Hematopoietic multipotent progenitor cell treated with erythropoietin and hydrocortisone succinate and interleukin-3 and kit ligand, for 8 days (in vitro differentiated cells): ENCODE measurements at places on chromosomes 16 and 17.

GRCh38 chr16:19923396-19923795 is 38.7 kb upstream of the GPRC5B start:
- DNase-seq, result no peak

DNA sequence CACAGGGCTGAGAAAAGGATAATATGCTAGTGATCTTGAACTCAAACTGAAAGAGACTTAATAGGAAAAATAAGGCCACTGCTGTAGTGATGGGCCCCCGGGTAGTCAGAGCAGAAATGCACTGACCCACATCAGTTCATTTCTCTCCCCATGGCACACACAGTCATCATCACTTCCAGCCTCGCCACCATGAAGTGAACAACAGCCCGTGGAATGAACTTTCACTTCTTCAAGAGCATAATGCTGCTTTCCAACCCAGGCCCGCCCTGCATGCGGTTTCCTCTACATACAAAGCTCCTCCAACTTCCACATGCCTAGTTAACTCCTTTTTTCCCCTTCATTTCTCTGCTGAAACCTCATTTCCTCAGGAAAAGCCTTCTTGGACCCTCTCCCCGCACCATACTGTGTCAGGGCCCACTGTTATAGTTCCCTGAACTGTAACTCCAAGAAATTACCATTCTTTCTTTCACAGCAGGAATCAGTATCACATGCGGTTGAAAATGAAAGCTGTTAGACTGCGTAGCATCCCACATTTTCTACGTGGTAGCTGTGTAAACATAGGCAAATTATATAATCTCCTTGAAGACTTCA is 65.8 kb upstream of the SMIM36 start:
- DNase-seq, result peak; percentile 6

- no peak for DNase-seq
Measured at GRCh38 chr17:34850023-34850422, 111.2 kb downstream of the CCT6B start.

DNA sequence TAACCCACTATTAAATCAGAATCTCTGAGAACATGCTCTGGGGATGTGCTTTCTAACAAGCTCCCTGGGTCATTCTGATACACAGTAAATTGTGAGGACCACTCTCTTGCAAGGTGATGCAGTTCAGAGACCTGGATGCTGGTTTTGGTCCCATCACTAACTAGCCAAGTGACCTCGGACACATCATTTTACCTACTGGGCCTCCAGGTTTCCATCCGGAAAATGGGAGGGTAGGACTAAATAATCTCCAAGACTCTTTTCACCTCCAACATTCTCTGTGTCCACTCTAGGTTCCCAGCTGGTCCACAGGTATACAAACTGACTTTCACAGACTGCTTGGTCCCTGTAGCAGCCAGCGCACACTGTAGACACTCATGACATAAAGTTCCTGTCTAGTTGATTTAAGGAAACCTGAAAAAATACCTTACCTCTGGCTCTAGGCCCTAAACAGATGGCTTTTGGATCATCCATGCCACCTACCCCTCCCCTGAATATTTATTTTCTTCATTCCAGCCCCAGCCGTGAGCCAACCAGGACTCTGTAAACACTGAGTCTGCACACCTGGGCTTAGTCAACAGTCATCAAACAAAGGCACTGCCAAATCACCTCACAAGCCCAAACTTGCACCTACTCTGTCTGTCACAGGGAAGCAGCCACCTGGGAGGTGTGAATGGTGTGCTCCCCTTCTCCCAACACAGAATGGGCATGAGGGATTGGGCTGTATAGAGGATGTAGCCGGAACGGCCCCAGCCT is 51.3 kb upstream of the MRPS23 start:
- DNase-seq, result no peak

DNA sequence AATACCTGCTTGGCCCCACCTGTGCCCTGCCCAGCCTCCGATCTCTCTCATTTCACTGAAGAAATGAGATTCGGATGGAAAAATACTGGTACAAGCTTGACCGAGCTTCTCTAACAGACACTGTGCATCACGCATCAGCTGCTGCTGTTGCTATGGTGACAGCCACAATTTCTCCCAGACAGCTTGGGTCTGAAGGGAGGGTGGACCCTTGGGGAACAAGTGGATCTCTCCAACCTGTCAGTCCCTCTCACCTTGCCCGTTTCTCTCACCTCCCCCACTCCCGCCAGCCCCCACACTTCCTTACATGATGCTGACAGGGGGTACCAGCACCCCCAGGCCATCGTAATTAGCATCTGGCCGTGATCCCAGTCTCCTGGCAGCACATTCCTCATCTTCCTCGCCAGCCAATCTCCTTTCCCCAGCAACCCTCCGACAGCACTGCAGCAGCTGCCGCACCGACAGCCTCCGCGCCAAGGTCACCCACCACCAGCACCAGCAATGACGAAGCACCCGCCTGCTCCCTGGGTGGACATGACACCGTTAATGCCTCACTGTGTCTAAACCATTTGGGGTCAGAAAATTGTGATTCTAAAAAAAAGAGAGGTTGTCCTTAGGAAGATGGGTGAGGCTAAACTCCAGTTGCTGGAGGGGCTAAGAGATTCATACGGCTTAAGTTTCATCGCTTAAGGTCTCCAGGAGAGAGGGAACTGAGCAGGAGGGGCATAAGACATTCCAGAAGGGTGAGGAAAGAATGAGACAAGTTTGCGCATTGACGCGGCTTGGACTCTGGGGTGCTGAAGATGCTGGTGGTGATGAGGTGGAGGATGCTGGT is 58.6 kb upstream of the TNRC6A start:
- no peak for DNase-seq

DNA sequence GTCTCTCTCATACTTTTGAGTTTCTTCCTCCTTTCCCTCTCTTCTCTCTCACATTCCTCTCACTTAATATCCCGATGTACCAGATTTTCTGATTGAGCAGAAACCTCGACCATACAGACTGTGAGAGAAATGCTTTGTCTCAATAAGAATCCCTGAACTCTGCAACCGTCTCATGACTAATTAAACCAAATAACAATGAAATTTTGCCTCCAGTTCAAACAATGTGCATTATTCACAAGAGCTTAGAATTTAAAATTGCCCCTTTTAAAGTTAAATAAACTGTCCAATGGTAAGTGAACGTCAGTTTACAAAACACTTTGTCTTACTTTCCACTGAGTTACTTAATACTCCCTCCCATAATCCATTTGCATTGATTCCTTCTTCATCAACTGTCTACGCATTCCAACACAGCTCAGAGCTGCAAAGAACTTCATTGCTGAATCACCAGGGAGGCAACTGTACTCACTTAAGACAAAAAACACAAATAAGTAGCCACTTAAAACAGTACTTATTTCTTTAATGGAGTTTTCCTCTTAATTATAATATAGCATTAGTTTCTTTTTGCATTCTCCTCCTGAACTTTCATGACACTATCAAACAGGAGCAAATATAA is 4.9 kb downstream of the CDH11 start:
- DNase-seq, result no peak

DNA sequence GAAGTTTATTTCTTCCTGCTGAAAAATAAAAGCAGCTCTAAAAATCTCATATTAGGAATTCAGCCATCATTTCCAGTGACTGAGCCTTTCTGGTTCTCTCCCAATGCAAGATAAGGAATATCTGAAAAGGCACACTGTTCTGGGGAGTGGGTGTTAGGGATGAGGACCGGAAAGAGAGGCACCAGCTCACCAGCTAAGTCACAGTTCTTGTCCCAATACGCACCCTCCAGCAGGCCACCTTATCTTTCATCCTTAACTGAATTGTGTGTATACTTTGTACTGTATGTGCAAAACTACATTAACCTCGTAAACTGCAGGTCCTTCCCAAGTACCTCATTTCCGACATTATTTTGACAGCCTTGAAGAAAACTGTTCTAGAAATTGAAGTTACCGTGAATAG is 11.0 kb downstream of the AMFR start:
- peak; percentile 37 for DNase-seq

GRCh38 chr16:66440271-66440802 is 13.2 kb downstream of the BEAN1 start:
- DNase-seq, result no peak

GRCh38 chr17:34542700-34543336 is 36.6 kb upstream of the TMEM132E start:
- DNase-seq, result peak; percentile 54

DNA sequence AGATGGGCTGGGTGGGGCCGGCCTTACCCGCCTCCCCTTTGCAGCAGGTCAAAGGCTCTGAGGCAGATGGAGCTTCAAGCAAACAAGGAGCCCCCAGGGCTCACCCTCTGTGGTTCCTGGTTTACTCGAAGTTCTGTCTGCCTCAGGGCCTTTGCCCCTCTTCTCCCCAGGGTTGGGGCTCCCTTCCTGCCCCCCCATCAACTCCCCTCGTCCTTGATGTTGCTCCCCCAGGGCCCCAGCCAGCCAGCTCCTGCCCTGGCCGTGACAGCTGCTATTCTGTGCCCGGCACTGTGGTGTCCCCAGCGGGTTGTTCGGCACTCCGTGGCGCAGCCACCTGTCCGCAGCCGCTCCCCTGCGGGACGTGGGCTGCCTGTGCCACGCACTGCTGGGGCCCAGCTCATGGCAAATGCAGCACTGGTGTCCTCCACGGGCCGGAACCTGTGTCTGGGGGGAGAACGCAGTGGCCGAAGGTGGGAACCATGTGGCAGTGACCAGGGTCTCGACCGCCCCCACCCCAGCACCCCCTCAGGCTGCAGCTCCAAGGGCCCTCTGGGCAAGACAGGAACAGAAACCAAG is 4.3 kb upstream of the METRN start:
- no peak for DNase-seq

DNA sequence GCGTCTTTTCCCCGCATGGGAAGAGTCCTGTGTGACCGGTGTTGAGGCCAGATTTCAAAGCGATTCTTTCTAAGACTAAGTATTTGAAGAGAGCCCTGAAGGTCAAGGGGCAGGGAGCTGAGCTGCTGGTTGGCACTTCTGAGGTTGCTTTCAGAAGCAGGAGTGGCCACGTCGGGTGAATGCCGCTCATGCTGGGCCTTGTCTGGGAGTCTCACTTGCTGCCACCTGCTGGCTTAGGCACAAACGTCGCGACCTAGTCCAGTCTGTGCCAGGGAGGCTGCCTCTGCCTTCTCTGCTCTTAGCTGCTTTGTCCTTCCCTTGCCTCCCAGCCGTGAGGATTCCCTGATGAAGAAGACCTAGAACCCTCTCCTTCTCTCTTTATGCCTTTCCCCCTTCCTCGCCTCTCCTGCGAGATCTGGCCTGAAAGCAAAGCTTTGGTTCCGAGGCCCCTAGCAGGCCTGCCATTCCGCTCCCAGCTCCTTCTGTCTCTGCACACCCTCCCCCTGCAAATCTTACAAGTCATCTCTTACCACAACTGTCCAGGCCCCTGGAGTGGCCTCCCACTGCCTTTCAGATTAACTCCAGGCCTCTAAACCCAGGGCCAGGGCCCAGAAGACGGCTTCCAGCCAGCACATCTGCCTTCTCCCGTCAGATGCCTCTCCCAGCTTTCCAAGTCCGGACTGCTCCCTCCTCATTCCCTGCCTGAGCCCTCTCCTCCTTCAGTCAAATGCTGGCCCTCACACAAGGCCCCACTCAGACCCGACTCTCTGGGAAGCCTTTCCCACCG is 11.4 kb downstream of the CTNS start:
- DNase-seq, result peak; percentile 66

DNA sequence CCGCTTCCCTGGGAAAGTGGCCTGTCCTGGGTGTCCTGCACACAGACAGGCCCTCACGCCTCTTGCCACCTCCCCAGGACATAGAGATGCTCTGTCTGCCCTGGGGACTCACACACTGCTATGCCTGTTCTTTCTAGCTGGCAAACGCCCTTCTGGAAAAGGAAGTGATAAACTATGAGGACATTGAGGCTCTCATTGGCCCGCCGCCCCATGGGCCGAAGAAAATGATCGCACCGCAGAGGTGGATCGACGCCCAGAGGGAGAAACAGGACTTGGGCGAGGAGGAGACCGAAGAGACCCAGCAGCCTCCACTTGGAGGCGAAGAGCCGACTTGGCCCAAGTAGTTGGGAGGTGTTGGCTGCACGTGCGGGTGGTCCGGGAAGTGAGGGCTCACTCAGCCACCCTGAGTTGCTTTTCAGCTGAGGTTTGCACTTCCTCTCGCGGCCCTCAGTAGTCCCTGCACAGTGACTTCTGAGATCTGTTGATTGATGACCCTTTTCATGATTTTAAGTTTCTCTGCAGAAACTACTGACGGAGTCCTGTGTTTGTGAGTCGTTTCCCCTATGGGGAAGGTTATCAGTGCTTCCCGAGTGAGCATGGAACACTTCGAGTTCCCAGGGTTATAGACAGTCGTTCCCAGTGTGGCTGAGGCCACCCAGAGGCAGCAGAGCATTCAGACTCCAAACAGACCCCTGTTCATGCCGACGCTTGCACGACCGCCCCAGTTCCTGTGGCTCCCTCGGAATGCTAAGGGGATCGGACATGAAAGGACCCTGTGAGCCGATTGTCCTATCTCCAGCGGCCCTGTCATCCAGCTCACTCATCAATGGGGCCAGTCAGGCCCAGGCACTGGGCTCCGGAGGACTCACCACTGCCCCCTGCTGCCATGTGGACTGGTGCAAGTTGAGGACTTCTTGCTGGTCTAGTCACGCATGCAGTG is 3.5 kb upstream of the RPL13 start:
- DNase-seq, result peak; percentile 86

DNA sequence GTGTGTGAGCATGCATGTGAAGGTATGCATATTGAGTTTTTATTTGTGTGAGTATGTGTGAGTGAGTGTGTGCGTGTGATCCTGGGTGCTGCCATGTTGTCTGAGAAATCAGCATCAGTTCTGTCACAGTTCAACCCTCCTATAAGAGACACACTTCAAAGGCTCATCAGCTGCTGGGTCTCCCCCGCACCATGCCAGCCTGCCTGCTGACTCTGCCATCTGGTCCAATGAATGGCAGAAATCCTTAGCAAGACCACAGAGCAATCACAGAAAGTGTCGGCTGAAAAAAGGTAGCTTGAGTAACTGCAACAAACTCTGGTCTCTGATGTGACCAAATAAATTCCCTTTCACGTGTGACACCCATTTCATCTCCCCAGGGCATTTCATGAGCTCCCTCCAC is 381.8 kb upstream of the MAF start:
- no peak for DNase-seq

DNA sequence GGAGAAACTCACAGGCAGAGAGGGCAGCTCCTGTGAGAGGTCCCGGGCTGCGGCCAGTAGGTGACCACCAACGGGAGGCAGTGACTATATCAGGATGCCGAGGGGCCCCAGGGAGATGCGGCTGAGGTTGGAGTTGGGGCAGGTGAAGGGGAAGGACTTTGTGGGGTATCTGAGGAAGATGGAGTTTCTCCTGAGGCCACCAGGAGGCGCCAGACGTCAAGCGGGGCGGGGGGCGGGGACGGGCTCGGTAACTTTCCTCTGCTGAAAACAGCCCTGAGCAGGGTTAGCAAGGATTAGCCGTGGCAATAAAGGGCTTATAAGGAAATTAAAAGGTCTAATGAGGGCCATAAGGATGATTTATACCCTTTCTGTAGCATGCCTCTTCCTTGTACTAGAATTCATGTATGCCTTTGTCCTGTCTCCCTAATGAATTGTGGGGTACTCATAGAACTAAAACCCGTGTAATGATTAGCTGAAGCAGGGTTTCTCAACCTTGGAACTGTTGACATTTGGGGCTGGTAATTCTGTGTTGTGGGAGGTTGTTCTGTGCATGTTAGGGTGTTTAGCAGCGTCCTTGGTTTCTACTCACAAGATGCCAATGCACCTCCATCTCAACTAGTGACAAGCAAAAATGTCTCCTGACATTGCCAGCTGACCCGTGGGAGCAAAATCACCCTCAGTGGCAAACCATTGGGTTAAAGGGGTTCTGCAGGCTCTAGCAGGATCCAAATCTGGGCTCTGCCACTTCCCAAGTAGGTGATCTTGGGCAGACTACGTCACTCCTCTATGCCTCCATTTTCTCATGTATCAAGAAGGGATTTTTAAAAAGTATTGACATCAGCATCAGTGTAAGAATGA is 74.8 kb upstream of the GRIN2A start:
- DNase-seq, result peak; percentile 42
